ENCODE measurements at places on chromosomes 12 and 14. TPM values are rescaled to one million over a fixed set of nuclear protein-coding genes. Genes with fewer than 3 reads are reported as not detected.

The SMOC1 gene
- 0.67 TPM for total RNA-seq

The HHIPL1 gene
- total RNA-seq: 0.93 TPM

The TBC1D30 gene
- 6.9 TPM for total RNA-seq

The PTPN11 gene
- 81.5 TPM for total RNA-seq

The PTPRB gene
- 27.7 TPM for total RNA-seq

The CCDC60 gene
- 1.3 TPM for total RNA-seq

The HOXC10 gene
- total RNA-seq: not detected

The KERA gene
- not detected for total RNA-seq

The PTGDR gene
- total RNA-seq: 32.3 TPM

The PRICKLE1 gene
- total RNA-seq: 2.9 TPM

The DRAM1 gene
- 4.0 TPM for total RNA-seq

The KLHL33 gene
- 0.05 TPM for total RNA-seq

- no peak for DNase-seq
Observed at GRCh38 chr14:100726550-100727085, at the start of gene DLK1. TSS of gene DLK1 (plus strand) at chr14:100726892. CDS start at chr14:100727069, 177 bp downstream.

- DNase-seq: no peak
Observed at GRCh38 chr14:104096751-104097700, 11.5 kb downstream of the ASPG start.

- peak; percentile 30 for DNase-seq
Observed at GRCh38 chr14:26765768-26766520, 168.1 kb upstream of the NOVA1 start.

- DNase-seq: no peak
Observed at GRCh38 chr12:51883998-51884675, 3.8 kb upstream of the ANKRD33 start.

- no peak for DNase-seq
Observed at GRCh38 chr14:61472801-61473376, 151.5 kb downstream of the PRKCH start.

DNA sequence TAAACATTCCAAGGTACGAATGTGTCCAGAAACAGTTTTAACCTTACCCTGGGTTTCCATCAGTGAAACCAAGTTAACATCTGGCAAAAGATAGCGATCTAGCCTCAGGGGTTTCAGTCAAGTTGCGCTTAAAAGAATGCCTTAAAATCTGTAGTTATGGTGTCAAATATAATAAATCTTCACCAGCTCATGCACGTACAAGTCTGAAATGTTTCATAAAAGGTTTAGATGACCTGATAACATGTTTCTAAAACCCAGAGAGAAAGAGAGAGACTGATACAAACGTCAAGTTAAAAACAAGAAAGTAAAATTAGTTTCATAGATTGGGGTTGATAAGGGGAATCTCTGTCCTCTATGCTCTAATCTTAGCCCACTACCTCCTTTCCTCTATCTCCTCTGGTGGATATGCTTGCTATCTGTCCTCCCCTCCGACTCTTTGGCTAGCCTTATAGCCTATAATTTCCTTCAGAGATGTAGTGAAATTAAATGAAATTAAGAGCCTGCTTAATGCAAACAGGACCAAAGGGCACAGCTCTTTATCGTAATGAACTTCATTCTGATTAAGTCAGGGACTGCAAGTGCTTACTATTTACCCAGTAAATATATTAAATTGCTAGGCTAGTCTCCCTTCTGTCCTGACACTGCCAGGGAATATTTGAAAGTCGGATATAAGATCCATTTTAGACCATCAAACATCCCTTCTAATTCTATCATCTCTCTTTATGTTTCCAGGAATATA lies 18.4 kb upstream of the FOS start:
- no peak for DNase-seq

- no peak for DNase-seq
Observed at GRCh38 chr14:78700236-78700635, 530.1 kb downstream of the NRXN3 start.

GRCh38 chr12:21026302-21026701 lies 104.7 kb upstream of the SLCO1B1 start:
- no peak for DNase-seq

GRCh38 chr14:89858089-89858488 lies 96.4 kb downstream of the EFCAB11 start:
- DNase-seq: no peak

GRCh38 chr14:59819446-59820088 lies 51.0 kb downstream of the RTN1 start:
- no peak for DNase-seq

DNA sequence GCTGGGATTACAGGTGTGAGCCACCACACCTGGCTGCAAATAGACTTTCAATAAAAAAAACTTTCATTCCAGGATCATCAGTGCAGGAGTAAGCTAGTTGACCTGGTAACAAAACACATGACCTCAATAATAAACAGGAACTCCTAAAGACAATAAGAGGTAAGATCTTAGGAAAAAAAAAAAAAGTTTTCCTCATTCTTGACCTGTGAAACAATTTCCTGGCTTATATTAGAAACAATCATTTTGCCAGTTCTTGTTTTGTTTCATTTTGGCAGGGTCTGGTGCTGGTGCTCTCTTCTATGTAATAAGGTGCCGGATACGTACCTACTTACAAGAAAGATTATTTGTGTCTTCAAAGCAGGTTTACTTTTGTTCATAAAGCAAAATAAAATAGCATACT lies 90.6 kb upstream of the AMN1 start:
- no peak for DNase-seq

GRCh38 chr14:50926851-50927386 lies 17.4 kb downstream of the PYGL start:
- DNase-seq: peak; percentile 7

DNA sequence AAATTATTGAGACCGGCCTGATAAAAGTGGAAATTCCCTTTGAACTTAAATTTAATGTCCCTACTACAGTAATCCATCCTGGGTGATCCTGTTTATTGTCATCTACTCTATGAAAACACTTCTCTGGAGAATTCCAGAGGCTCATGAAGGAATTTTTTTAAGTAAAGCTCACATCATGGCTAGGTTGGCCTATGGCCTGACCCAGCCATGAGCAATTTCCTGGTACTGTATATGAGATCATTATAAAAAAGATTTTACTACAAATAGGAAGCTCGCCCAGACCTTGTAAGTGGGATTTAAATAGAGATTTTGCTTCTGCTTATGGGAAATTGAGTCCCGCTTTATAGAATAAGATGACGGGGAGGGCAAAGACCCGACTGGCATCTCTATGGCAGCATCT lies 215.5 kb downstream of the DPF3 start:
- DNase-seq: no peak

GRCh38 chr12:6943389-6943721 lies 261 bp upstream of the RNU7-1 start:
- peak; percentile 88 for DNase-seq

GRCh38 chr12:100404769-100405407 lies 48.0 kb downstream of the SLC17A8 start:
- peak; percentile 34 for DNase-seq

DNA sequence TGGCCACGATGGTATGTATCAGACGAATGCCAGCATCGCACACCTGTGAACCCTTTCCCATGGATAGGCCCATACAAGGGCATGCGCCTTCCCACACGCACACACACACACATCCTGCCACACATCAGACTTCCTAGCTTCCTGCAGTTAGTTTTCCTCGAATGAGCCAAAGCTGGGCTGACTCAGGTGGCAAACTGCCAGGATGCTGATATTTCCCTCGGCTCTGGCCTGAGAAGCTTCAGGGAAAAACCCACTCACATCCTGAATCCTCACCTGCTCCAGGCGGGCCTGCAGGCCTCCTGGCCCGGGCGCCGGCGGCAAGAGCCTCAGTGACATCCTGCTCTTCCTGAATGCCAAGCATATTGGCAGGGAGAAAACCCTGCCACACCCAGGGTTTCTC lies 22.4 kb downstream of the CALM1 start:
- DNase-seq: peak; percentile 54

DNA sequence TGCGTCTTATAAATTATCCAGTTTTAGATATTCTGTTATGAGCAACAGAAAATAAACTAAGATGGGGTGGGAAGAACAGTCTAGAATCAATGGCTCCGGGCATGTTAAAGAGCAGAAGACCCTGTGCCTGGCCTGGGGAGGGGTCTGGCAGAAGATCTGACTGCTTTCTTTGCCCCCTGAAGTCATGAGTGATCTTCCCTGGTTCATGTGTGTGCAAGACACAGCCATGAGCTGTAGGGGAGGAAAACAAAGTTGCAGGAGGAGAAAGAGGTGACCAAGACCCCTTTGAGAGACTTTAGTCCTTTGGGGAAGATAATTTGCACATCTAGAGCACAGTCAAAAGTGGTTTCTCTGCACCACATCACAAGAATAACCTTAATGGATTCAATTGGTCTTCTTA lies 4.8 kb downstream of the LACRT start:
- no peak for DNase-seq

- DNase-seq: no peak
Observed at GRCh38 chr12:53998110-53998899, 1.7 kb upstream of the HOXC9 start.

DNA sequence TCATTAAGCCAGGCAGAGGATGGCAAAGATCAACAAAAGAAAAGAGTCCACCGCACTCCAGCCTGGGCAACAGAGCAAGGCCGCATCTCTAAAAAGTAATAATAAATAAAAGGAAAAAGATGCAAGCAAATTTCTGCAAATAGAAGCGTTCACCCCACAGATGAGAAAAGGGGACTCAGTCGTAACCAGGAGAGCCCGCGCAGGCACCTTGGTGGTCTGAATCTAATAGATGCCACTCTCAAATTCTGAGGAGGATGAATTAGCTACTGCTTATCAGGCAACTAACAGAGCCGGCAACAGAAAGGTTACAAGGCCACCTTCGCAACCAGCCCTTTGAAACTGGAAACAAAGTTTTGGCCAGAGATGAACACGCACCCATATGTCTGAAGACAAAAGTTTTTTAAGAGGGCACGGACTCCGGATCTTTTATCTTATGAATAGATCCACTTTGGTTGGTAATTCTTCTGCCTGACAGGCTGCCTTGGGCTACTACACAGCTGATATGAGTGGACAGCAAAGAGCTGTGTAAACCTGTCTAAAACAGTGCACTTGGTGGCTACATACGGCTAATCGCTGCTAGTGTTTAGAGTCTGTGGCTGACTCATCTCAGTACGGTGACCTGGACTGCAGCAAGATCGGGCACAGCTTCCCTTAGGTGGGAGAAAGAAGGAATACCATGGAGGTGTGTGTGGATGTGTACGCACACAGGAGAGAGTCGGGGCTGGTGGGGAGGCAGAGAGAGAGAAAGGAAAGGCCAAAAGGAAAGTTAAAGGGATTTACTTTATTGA lies 32.9 kb upstream of the TTC7B start:
- no peak for DNase-seq

- no peak for DNase-seq
Observed at GRCh38 chr14:76465664-76466063, 89.7 kb downstream of the ESRRB start.

DNA sequence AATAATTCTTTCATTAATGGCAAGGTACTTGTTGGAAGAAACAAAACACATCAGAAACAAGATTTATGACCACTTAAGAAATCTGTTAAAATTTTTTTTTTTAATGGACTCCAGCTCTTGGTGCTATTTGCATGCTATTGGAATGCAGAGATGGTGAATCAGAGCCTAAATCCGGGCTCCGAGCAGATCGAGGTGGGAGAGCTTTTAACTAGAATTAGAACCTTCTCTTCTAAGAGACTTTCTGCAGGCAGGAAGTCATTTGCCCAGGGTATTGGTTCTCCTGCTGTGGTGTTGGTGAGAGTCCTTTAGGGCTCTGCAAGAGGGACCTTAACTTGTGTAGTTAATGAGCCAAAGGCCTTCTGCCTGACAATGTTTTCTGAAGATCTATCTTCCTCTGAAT lies 419.4 kb downstream of the SNAPC1 start:
- no peak for DNase-seq

- no peak for DNase-seq
Observed at GRCh38 chr14:81247271-81247766, 26.6 kb upstream of the GTF2A1 start.

- no peak for DNase-seq
Observed at GRCh38 chr12:62866451-62867082, 68.4 kb downstream of the PPM1H start.

GRCh38 chr12:119940897-119941296 lies 48.1 kb upstream of the BICDL1 start:
- DNase-seq: peak; percentile 19

DNA sequence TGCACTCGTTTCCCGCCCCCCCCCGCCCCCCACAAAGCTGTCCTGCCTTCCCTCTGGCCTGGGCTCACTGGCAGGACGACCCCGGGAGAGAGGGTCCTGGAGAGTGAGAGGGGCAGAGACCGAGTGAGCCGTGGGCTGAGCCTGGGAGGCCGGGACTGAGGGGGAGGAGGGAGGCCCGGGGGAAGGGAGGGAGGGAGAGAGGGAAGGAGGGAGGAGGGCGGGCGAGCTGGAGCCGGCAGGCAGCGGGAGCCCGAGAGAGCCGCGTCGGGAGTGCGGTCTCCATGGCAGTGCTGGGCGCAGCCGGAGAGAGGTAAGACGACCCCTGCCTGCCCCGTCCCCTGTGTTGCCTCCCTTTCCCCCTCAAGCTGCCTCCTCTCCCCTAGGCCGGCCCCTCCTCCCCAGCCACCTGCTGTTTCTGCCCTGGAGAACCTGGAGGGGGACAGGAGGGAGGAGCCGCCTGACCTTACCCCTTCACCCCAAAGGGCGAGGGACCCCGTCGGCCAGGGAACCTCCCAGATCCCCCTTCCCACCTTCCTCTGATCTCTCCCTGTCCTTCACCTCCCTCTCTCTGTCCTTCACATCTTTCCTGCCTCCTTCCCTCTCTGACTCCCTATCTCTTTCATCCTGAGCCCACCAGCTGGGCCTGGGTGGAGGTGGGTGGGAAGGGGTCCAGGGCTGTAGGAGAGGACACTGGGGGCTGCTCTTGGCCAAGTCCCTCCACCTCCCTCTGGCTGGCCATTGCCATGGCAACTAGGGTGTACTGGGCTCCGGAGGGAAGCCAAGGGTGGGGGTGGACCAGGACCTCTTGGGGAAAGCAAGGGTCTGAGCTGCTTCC lies at the start of gene GPR162:
Gene GPR162 (plus strand): TSS at position 231 of the 835 bp plus-strand sequence. CDS start 2,078 bp downstream, outside the sequence.
- no peak for DNase-seq

DNA sequence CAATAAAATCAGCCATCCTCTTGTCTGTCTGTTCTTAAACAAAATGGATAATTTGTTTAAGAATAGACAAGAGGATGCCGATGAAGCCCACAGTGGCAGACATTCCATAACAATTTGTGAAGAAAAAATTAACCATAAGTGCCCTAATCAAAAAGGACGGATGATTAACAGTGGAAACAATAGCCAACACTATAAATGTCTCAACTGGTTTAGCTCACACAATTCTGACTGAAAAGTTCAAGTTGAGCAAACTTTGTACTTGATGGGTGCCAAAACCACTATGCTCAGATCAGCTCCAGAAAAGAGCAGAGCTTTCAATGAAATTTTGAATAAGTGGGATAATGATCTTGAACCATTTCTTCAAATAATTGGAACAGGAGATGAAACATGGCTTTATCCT lies 202.2 kb upstream of the OR4E1 start:
- DNase-seq: no peak
